Right renal pelvis (tissue), 4 donors: ENCODE measurements at places on chromosomes 2 and 18.
A peak's percentile ranks its signal among the peaks of the same experiment; 100 is the strongest.

DNA sequence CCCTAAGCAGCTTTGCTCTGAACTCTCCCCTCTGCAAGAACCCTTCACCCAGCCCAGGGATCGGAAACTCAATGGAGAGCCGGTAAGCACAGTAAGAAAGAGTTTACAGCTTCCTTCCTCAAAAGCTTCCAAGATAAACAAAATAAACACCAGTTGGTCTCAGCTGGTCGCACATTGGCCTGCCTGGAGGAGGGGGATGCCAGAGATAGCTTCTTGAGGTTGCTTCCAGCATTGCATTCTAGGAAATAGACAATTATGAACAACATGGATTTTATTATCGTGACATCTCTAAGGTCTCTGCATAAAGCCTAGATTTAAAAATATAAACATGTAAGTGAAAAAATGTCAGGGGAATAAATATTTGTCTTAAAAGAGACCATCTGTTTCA, 141.5 kb upstream of the PKDCC start:
- peak; percentile 75 for DNase-seq

GRCh38 chr2:184945326-184945725, 347.0 kb downstream of the ZNF804A start:
- DNase-seq, result no peak

GRCh38 chr2:134375935-134376334, 122.1 kb downstream of the MGAT5 start:
- no peak for DNase-seq

DNA sequence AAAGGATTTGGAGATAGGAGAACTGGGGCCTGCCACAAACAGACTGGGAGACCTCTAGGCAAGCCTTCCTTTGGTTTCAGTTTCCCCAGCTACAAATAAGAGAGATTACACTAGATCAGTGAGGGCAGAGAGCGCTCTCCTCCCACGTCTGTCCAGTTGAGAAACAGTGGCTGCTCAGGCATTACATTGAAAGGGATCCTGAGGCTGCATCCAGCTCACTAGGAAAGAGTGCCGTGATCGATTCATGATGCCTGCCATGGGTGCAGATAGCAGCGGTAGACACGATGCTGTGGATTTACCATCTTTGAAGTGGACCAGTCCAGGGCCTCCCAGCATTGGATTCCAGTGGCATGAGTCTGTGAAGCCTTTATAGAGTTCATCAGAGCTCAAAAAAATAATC, 62.6 kb downstream of the EN1 start:
- no peak for DNase-seq

DNA sequence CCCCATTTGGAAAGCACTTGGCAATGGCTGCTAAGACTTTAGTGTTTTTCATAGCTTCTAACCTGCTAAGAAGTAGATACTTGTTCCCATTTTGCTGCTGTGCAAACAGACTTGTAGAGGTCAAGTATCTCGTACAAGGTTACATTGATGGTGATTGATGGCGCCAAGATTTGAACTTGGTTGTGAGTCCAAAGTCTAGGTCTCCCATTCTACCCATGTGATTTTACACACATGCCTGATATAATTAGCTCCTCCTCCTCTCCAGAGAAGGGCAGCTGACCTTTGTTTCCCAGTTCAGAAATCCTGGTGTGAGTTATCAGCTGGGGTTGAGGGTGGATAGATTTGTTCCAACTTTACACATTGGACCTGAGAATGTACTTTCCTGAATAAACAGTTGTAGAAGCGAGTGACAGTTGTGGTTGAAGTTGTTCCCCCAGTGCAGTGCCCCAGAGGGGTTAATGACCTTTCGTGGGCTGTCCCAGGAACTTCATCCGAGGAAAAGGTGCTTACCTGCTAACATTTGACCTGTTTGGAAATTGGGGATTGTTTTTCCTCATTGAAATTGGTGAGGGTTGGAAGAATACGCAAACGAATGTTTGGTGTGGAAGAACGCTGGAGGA, 10.4 kb downstream of the TCF7L1 start:
- DNase-seq, result no peak

GRCh38 chr2:218301176-218301819, 9.0 kb upstream of the TMBIM1 start:
- DNase-seq, result peak; percentile 91

GRCh38 chr2:233928594-233929351, 11.6 kb downstream of the TRPM8 start:
- no peak for DNase-seq

- no peak for DNase-seq
These were observed 860 bp upstream of the CD8A start for GRCh38 chr2:86791573-86791972.

DNA sequence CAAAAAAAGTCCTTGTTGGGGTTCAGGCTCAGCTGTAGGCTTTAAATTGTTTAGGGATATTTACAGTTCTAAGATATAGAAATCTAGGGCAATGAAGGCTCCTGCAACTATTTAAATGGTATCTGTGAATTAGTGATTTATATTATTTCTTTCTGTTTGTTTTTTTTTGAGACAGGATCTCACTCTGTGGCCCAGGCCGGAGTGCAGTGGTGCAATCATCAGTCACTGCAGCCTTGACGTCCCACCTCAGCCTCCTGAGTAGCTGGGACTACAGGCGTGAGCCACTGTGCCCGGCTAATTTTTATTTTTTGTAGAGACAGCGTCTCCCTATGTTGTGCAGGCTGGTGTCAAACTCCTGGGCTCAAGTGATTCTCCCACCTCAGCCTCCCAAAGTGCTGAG, 32.3 kb upstream of the NDUFV2 start:
- no peak for DNase-seq

- DNase-seq, result no peak
These were observed 120.6 kb downstream of the PRKRA start for GRCh38 chr2:178330175-178331017.

DNA sequence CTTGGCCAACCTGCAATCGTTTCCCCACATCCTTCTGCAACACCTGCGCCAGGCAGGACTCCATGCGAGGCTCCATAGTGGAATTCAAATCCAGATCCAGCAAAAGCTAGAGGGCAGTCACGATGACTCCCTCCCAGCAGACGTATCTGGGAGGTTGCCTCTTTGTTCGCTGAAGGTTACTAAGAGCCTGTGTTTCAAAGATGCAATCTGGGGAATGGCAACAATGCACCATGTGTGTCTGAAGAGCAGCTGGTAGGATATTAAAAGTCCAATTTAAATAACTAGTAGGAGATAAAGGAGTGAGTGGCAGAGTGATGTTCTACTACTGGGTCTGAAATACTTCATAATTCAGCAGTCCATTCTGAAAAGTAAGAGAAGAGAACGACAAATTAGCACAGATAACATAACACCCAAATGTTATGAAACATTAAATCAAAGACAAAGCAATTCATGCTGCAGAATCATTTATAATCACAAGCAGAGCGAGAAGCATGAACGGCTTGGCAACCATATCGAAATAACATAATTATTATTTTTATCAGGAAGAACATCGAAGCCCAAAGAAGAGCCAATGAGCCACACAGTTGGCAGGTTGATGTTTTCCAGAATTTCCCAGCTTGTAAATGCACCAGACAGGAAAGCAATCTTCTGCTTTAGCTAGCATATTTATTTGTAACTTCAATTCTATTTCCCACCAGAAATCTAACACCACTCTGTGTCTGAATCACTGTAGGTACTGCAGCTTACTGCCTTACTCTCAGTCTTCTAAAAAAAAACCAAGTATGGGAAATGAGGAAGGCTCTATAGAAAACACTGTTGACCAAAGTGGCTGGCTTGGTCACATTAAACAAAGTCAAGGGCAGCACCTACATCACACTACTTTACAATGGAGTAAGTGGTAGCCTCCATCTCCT, 43.2 kb downstream of the CLASP1 start:
- no peak for DNase-seq

- DNase-seq, result no peak
These were observed 1.3 kb downstream of the BCL2 start for GRCh38 chr18:63317982-63318888.

DNA sequence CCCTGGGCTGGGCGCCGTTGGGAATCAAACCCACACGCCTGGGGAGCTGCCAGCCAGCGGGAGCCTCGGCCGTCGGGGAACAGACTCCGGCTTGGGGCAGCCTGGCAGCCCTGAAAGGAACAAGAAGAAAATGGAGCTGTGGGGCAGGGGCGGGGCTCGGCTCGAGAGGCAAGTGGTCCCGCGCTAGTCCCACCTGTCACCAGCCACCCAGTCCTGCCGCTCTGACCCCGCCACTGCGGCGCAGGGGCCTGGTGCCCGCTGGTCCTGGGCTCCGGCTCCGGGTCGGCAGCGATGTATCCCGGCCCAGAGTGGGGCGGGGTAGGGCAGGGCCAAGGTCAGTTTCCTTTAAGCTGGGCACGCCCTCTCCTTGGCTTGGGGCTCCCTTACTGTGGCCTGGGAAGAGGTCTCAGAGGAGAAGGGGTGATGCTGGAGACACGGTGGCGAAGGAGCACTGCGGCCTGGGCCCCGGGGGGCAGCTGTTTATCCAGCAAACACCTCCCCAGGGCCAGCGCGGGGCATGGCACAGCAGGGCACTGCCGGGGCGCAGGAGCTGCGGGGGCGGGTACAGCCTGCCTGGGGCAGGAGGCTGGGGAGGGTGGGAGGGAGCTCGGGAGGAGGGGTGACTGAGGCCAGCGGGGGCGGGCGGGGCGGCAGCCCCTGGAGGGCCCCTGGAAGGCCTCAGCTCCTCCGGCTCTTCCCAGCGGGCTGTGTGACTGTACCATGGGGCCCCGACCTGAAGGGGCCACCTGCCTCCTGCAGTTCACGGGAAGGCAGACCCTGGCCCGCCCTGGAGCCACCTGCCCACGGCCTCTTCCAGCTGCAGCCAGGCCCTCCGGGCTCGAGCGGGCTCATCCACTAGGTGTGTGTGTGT, 15.6 kb downstream of the ODC1 start:
- no peak for DNase-seq

- no peak for DNase-seq
These were observed 57.1 kb upstream of the PKDCC start for GRCh38 chr2:41990688-41991087.

GRCh38 chr2:20698916-20699613, 32.1 kb downstream of the GDF7 start:
- DNase-seq, result no peak

- DNase-seq, result no peak
These were observed 5.5 kb downstream of the ASAP2 start for GRCh38 chr2:9212010-9212635.

- no peak for DNase-seq
These were observed 73.7 kb downstream of the MEIS1 start for GRCh38 chr2:66508484-66509071.

DNA sequence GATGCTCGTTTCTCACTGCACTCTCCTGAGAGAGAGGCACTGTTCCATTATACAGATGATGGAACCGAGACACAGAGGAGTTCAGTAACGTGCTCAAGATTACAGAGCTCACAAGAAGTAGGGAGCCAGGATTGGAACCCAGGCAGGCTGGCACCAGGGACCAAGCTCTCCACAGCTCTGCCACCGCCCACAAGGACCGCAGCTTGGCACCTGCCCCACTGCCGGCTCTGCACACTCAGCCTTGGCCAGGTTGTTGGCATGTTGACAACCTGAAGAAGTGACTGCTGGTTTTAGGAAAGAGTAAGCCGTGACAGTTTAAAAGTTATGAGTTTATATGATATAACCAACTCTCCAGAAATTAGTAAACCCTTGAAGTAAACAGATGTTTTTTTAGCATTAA, 48.0 kb upstream of the ITM2C start:
- no peak for DNase-seq

DNA sequence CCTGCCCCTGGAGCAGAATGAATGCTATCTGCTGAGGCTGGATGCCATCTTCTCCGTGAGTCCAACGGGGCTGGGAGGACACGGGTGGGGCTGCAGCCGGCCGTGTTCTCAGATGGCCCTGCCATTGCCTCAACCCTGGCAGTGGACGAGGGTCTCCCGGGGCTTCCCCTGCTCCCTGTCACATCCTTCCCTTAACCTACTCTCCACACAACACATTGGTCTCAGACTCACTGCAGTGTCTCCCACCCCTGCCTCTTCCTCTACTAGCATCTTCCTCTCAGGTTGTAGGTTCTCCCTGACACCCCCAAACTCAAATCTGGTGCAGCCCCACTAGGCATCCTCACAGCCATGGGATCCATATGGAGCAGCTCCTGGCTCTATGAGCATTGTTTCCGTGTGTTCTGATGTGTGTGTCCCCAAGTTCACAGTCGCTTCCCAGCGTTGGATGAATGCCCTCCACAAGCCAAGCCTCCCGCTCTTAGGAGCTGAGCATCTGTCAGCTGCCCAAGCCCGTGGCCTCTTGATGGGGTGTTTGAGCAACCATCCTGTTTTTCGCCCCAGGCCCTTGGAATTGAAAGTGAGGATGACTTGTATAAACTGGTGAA, 27.8 kb downstream of the OTOF start:
- DNase-seq, result no peak
